ENCODE measurements at places on chromosomes 2 and 18.

DNA sequence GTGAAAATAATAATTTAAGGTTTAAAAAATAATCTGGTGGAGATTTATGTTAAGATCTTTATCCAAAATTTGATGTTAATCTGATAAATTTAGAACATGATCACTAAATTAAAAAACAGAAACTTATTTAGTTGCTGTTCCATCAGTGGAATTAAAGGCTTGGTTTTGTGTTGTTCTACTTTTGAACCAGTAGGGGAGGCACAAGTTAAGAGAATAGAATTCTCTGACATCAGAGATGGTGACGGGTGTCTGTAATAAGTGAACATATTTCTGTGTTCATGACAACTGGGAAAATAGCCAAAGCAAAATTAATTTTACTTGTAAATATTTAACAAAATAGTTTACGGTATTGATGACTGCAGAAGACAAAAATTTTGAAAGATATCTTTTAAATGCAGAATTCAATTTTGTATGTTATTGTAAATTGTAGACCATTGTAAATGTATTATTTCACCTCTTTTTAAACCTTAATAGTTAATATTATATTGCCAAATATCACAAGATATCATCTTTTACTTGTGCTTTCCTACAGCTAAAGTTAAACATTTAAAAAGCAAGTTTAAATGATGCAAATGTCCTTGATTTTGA lies 106.0 kb downstream of the UBR3 start:
- no peak for DNase-seq

DNA sequence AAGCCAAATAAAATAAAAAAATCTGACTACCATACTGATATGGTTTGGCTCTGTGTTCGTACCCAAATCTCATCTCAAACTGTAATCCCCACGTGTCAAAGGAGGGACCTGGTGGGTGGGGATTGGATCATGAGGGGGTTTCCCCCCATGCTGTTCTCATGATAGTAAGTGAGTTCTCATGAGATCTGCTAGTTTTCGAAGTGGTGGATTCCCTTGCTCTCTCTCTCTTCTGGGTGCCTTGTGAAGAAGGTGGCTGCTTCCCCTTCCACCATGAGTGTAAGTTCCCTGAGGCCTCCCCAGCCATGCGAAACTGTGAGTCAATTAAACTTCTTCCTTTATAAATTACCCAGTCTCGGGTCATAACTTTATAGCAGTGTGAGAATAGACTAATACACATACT lies 123.8 kb upstream of the WDSUB1 start:
- no peak for DNase-seq

DNA sequence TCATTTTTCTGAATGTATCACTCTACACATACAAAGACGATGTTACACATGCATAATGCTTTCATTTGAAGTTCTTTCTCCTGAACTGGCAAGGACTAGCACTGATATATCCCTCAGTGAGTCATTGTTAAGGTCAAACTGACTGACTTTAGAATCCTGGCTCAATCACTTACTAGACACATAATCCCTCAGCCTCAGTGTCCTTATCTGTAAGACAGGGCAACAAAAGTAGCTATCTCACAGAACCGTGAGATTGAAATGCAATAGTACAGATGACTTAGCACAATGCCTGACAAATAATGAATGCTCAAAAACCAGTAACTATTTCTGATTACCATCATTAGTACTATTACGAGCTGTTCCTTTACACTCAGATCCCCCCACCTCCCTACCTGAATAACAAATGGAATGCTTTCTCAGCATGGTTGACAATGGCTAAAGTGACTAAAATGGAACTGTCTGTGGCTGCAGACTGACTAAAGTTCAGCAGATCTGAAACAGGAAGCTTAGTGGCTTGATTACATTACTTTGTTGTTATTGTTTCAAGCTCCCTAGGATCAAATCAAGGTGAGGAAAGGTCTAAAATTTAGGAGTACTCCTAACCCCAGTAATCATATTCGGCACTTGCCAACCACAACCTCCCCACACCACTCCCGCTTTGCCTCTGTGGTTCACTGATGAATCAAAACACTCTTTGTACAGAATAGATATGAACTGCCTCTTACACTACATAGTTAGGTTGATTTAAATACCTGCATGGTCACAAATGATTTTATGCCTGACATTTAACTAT lies 35.8 kb upstream of the CACNB4 start:
- DNase-seq = peak; percentile 28

DNA sequence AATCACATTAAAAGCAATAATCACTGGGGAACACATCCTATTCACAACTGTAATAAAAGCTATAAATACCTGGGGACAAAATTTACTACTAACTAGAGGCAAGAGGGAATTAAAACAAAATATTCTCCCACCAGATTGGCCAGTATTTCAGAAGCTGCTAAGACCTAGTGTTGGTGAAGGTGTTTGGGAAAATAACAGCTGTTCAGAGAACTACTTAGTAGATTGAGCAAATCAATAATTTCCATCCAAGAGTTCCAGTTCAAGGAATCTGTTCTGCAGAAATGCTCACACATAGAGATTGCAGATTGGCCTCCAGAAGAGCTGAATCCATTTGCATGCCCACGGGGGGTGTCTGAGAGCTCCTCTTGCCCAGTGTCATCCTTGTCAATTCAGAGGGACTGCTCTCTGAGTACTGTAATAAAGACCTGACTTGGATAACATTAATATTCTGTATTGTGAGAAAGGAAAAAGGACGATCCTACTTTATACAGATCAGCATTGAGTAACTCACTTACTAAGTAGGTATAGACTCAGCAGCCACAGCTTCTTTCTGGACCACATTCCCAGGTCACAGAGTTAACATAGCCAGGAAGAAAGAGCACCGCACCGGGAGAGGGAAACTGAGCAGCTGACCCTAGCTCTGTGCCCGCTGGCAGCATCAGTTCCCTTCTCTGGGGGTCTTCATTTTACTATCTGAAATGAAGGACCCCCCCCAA lies 5.6 kb downstream of the TUBB6 start:
- no peak for DNase-seq

DNA sequence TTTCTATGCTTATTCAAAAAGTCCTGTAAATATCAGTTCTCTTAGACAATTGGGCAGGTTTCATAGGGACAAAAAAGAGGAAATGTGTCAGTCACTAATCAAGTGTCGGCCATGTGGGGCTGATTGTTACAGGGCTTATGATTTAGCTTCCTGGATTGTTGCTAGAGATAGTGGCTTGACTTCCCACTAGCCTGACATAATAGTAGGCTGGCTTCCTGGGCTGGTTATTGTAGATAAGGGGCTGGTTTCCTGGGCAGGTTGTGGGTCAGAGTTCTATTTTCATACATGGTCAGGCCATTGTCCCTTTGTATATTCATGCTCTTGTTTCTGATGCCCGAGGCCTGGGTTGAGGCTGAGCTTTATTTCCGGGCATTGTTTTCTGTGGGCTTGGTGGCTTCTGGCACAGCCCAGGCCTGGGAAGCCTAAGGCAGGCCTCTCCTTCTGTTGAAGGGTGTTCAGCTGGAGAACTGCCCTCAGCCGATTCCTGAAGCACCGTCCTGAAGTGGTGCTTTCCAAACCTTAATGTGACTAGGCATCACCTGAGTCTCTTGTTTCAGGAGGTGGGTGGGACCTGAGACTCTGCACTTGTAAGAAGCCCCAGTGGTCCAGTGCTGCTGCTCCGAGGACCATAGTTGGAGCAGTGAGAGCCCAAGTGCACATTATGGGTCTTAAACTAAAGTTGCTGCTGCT lies 37.0 kb downstream of the CD8B2 start:
- no peak for DNase-seq

GRCh38 chr2:191791953-191792560 lies 54.8 kb downstream of the CAVIN2 start:
- DNase-seq = no peak

DNA sequence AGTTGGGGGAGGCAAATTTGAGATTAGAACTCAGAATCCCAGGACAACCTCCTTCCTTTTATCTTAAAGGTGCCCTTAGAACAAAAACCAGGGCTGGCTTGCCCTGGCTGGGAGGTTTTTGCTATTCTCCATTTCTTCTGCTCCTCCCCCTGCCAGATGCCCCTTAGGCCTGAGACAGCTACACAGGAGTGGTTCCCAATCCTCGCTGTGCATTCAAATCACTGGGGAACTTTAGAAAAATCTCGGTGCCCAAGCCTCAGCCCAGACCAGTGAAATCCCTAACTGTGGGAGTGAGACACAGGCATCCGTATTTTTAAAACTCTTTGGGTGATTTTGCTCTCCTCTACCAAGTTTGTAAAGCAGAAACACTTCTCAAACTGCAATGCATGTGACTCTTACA lies 38.8 kb downstream of the LBH start:
- no peak for DNase-seq

GRCh38 chr2:241352227-241352626 lies 3.9 kb upstream of the FARP2 start:
- DNase-seq = no peak

DNA sequence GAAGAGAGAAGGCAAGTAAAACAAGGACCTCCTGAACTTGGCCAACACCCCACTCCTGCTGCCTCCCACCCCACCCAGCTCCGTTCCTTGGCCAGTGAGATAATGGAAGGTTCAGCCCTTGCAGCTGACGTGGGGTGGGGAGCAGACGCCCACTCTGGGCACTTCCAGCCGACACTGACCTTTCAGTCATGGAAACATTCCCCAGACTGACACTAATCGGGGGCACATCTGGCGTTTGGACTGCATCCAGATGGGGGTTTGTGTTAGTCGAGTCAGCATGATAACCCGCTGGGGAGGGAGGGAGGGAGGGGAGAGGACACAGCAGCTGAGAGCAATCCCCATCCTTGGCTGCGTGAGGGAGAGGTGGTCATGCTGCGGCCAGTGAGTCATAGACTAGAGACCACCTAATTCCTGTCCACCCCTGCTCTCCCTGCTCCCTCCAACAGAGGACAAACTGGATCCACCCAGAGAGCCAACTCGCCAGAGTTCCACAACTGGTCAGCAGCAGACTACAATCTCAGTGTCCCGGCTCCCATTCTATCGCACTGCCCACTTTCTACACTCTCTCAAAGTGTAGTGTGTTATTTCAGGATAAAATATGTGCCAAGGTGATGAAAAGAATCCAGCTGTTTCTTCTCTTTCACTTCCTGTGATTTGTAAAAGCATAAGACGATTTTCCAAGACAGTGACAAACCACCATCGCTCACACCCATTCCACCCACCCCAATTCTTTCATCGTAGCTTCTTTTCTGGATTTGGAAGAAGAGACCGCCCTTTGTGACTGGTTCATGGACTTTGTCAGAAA lies 115.4 kb upstream of the PKDCC start:
- DNase-seq = no peak

DNA sequence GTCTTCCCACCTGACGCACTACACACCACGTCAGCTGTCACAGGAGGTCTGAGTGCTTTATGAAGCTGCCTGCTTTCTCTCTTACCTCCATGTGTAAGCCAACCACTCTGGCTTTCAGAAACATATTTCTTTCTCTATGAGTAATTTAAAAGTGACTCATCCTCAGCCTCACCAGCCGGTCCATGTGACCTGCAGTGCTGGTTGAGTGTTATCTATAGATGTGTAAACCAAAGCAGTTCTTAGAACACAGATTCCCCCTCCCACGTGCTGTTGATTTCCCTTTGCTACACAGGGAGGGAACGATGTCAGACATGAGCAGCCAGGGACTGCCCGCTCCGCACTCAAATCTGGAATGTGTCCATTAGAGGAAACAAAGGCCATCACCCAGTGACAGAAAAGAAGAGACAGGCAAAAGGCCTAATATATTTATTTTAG lies 157.8 kb downstream of the BCL2 start:
- DNase-seq = peak; percentile 63

DNA sequence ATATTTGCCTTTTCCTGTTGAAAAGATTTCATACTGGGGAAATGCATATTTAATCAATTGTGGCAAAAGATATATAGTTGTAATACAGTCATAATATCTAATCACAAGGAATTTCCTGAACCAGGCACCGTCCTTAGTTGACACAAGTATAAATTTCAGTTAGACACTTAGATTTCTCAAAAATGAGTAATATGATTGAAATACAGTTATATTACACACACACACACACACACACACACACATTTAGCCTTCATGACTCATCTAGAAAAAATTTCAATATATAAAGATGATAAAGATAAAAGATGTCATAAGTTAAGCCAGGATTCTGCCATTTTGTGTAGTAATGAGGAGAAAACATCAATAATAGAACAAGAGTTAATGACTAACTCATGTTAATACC lies 258.4 kb upstream of the ZNF804A start:
- no peak for DNase-seq

DNA sequence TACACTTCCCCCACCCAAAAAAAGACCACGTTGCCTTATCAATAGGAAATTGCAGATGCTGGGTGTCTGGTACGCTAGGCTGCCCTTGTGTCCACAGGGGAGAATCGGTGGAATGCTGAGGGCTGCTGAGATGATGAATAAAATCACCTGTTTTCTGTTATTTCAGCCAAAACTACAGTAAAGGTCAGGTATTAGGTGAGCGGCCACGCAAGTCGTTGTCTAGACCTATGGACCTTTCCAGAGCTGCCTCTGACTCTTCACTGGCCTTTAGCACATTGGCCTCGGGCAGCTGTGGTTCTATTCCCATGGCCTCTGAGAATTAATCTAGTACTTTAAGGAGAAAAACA lies 89.6 kb downstream of the MTCL1 start:
- DNase-seq = no peak

- DNase-seq = no peak
Measured at GRCh38 chr2:189191766-189192165, 12.2 kb upstream of the COL5A2 start.

GRCh38 chr2:170817093-170818035 lies 677 bp downstream of the GAD1 start:
- no peak for DNase-seq

DNA sequence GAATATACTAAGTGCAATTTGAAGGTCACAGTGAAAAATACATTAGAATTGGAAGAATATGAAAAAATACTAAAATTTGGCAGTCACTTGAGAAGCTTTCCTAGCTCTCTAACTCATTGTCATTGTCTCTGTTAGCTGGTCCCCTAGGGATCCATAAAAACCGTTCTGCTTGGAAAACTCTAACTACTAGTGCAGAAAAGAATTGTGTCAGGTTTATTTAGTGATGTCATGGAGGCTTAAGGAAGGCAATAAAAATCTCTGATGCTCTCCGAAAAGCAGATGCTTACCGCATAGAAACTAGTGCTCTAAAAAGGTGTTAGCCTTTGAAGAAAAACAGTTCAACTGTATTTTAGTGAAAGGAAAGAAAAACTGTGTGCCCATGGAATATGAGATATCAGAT lies 150.1 kb upstream of the DLGAP1 start:
- DNase-seq = no peak

- no peak for DNase-seq
Measured at GRCh38 chr2:226358688-226359087, 440.9 kb downstream of the IRS1 start.

- no peak for DNase-seq
Measured at GRCh38 chr2:9263428-9263827, 56.8 kb downstream of the ASAP2 start.

GRCh38 chr2:60053791-60054190 lies 499.7 kb downstream of the BCL11A start:
- DNase-seq = no peak

DNA sequence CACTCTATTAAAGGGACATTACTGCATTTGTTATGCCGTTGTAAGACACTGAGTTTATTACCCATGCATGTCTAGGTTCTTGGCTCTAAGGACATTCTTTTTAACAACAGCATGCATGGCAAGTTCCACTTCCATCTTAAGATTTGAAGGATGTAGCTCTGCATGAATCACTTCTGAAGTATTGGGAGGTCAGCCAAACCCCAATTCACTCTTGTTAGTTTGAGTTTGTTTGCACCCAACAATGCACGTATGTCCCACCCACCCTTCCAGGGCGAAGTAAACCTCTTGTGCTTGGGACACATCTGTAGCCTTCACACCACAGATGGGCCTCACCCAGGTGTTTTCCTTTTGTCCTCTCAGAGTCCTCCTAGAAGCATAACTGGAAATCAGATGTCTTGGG lies 5.6 kb upstream of the LAMA3 start:
- no peak for DNase-seq

- no peak for DNase-seq
Measured at GRCh38 chr2:96866586-96866985, 3.3 kb downstream of the SEMA4C start.
